Esophagus squamous epithelium (tissue), 5 donors: ENCODE measurements at places on chromosomes 4 and X. TPM values are rescaled to one million over a fixed set of nuclear protein-coding genes. Genes with fewer than 3 reads are reported as not detected.

DNA sequence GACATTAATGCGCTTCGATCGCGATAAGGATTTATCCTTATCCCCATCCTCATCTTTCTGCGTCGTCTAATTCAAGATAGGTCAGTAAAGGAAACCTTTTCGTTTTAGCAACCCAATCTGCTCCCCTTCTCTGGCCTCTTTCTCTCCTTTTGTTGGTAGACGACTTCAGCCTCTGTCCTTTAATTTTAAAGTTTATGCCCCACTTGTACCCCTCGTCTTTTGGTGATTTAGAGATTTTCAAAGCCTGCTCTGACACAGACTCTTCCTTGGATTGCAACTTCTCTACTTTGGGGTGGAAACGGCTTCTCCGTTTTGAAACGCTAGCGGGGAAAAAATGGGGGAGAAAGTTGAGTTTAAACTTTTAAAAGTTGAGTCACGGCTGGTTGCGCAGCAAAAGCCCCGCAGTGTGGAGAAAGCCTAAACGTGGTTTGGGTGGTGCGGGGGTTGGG lies 528 bp upstream of the FGF2 start:
- no peak for DNase-seq

DNA sequence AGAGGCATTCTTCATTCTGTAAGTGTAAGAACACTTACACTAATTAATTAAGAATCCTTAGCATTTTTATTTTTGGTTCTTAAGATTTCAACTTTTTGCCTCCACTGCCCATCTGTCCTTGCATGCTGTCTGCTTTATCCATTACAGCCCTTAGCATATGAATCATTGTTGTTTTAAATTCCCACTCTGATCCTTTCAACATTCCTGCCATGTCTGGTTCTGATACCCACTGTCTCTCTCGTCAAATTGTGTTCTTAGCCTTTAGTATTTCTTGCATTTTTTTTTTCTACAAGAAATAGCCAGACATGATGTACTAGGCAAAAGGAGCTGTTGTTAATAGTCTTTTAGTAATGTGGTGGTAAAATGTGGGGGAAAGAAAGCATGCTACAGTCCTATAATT lies 1360.0 kb downstream of the TECRL start:
- DNase-seq, result no peak

- no peak for DNase-seq
Observed at GRCh38 chr4:150136036-150136435, 57.8 kb downstream of the DCLK2 start.

GRCh38 chr4:120777459-120777858 lies 145.1 kb downstream of the PRDM5 start:
- DNase-seq, result no peak

TMPRSS11F gene
- 23.1 TPM for total RNA-seq

DNA sequence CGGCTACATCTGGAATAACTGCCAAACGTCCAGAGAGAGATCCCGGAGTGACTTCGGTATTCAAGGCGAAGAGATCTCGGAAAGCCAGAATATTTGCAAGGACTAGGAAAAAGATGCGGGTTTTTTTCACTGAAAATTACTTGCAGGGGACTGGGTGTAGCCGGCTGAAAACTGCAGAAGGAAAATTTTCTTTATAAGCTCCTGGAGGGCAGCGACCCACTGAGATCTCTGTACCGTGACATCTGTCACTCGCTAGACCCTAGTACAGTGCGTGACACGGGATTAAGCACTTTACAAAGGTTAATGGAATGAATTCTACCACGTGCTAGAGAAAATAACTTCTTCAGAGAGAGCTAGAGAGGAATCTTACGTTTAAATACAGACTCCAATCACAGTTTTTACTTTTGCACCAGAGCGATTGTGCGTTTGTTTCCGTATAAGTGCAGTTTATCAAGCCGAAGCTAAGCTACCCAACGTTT lies 1.1 kb upstream of the LCORL start:
- no peak for DNase-seq

GRCh38 chrX:41588271-41588670 lies 100.5 kb upstream of the GPR34 start:
- DNase-seq, result no peak

ASMT gene
- total RNA-seq, result not detected

- DNase-seq, result no peak
Observed at GRCh38 chrX:106955004-106955772, 35.0 kb downstream of the CLDN2 start.

SSX3 gene
- not detected for total RNA-seq

SHROOM4 gene
- total RNA-seq, result 5.7 TPM

DNA sequence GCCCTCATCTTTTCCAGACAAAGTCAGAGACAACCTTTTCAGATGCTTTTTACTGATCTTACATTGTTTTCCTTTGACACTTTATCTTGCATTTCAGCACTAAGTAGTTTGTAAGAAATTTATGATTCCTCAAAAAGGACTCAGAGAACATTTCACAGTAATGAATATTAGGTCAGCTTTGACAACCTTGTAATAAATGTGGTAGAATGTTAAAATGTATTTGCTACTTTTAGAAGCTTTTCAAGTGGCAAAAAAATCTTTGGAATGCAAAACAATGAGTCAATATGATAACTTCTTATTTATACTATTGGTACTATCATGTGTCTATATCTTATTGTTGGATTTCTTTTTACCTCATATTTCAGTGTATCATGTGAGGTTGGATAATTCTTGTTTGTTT lies 146.2 kb upstream of the FAT4 start:
- no peak for DNase-seq

- no peak for DNase-seq
Observed at GRCh38 chrX:80423744-80424143, 3.5 kb downstream of the TENT5D start.

- no peak for DNase-seq
Observed at GRCh38 chr4:21656832-21657231, 291.7 kb downstream of the KCNIP4 start.
